ENCODE measurements at places on chromosomes 12 and 14.

- DNase-seq = no peak
Measured at GRCh38 chr14:103091041-103091882, 3.3 kb upstream of the EXOC3L4 start.

GRCh38 chr14:94885481-94886155 lies 115.7 kb upstream of the GSC start:
- DNase-seq = no peak

DNA sequence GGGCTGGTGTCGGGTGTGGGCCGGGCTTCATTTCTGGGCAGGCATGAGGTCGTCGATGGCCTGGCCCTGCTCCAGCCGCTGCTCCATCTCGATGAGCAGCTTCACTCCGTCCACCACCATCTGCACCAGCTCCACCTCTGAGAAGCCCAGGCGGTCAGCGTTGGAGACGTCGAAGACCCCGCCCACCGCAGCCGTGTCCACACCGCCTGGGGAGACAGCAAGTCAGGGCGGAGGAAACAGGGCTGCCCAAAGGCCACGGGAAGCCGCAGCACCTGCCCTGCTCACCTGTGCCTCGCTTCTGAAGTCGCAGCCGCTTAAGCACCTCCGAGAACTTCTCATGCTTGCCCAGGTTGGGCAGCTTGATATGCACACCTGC lies 2.8 kb downstream of the CKB start:
- DNase-seq = no peak

DNA sequence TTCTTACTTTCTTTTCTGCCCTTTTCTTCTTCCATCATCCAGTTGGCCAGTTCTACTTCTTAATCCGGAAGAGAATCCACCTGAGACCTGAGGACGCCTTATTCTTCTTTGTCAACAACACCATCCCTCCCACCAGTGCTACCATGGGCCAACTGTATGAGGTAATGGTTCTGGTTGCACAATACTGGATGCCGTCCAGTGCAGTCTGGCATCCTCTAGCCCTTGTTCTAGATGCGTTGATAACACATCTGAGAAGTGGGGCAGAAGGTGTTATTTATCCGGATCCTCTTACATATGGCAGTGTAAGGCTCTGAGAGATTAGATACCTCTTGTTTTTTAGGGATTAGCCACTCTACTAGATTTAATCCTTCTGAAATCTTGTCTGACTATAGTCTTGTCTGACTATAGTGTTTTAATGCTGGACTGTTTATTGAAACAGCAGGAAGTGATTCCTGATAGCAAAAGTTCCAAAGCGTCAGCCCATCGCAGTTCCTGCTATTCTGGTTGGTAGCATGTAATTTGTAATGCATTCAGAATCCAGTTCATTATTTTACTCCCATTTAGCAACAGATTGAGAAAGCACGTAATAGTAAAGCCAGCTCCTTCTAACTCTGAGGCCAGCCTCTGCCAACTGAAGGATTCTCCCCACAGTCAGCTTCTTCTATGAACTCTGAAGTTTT lies 7.9 kb downstream of the GABARAPL1 start:
- DNase-seq = no peak

DNA sequence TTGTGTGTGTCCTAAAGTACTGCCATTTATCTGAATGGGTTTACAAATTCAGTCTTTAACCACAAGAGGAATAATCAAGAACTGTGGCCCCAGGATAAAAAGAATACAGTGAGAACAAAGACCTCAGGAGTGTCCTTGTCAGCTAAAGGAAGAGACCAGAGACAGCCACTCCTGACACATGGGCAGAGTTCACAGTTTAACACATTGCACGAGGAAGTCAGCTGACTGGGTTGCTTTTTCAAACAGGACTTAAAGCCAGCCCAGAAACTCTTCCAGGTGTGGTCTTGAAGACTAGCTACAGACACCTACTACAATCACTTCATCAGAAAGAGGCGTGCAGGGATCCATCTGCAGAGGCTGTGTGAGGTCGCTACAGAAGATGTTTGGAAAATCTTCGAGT lies 42.8 kb downstream of the GNS start:
- DNase-seq = no peak

GRCh38 chr12:22325218-22325617 lies 9.3 kb downstream of the ST8SIA1 start:
- DNase-seq = no peak

- no peak for DNase-seq
Measured at GRCh38 chr12:109753054-109753401, 39.4 kb downstream of the FAM222A start.

GRCh38 chr14:75522224-75522982 lies at the start of gene BATF:
Gene BATF (plus strand): TSS chr14:75522469. CDS start chr14:75522683, 214 bp downstream.
- DNase-seq = no peak

All from NCI-H1417 treated with DMSO at 0.1 percent for 48 hours (cell line).